ENCODE measurements at places on chromosomes 4 and X.

DNA sequence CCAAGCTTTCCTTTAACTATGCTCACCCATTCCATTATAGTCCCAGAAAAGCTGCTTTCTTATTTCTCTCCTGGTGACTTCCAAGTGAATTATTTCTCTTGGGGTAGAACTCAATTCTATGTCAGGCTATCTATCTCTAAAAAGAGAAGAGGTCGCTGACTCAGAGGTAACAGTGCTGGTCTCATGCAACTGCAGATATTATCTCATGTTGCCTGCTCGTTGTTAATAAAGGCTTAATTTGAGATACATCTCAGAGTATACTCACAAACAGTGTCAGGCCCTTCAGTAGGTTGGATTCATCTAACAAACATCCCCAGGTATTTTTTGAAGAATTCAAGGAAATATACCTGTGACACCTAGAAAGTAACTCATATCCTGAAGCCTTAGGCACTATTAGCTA lies 2.7 kb downstream of the TMEM154 start:
- DNase-seq, result no peak

GRCh38 chr4:154433543-154433942 lies 58.1 kb downstream of the DCHS2 start:
- no peak for DNase-seq

DNA sequence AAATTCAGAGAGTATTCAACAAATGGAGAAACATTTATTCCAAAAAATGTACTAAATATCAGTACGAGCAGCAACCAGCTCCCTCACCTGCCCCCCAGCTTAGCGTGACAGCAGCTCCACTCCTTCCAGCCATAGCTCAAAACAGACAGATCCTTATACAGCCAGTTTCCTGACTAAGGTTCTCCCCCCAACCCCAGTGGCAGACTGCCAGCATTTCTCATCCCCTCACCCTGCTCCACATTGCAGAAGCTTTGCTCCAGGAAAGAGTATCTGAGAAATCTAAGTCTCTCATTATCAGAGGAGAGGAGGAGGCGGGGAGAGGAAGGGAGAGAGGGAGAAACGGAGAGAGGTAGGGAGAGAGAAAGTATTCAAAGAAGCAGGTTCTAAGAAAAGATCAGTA lies 53.3 kb upstream of the PASD1 start:
- DNase-seq, result no peak

DNA sequence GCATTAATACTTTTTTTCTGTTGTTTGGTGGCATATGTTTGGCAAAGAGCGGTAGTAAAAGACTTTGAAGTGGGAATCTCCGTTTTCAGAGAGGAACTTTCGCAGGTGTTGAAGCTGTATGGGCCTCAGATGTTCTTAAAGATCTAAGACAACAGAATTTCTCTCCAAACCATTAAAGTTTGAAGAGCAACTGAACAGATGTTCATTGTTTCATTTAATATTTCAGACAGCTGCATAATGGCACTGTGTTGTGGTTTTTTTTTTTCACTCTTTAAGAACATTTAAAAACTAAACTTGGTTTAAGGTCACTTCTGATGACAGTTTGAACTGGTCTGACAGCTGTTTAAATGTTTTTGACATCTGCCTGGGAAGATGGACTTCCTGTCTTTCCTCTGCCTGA lies 882.7 kb upstream of the PCDH10 start:
- no peak for DNase-seq

DNA sequence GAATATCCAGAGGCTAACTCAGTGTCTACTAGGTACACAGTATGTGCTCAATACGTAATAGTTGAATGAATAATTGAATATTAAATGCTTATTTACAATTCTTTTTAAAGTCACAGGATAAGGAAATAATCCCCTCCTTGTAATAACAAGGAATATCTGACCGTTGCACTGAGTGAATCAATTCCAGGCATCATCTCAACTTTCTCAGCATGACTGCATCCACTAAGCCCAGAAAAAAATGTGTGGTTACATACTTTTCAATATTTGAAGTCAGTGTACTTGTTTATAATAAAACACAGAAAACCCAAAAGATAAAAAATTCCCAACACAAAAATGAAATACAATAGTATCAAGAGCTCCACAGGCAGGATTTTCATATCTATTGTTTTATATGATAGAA lies 105.4 kb downstream of the TMEM144 start:
- no peak for DNase-seq

DNA sequence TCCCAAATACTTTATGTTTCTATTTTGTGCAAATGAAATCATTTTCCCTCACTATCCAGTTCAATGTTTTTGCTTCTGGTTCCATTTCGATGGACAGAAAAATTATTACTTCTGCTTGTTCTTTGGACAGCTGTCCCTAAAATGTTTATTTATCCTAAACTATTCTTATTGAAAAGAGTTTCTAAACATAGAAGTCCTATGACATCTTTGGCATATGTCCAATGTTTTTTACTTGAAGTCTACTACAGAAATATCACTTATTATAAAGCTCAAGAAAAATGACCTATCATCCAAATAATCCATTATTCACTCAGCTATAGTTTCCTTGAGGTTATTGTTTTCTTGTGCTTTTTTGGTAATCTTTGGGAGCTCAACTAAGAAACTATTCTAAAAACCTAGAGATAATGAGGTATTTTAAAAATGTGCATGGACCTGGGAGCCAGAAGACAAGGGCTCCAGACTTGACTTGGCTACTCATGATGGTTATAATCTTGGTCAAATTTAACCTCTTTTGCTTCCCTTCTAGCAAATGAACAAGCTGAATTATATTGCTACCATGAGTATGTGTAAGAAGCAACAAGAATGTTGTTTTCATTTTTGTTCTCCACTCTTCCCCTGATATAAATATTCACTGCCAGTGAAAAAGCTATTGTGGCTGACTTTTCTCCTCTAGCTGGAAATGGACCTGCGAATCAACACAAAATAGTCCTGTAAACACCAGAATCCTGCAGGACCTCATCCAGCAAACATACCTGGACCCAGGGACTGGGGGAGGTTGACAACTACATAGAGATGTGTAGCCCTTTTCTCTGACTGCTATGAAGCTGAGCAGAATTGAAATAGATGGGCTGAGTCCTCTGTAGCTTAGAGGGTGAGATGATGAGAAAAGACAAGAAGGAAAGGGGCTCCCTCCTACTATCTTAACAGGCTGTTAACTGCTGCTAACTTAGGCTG lies 137.4 kb downstream of the FRYL start:
- DNase-seq, result no peak

- no peak for DNase-seq
These were observed 1712.5 kb downstream of the C4orf33 start for GRCh38 chr4:130808492-130808891.

DNA sequence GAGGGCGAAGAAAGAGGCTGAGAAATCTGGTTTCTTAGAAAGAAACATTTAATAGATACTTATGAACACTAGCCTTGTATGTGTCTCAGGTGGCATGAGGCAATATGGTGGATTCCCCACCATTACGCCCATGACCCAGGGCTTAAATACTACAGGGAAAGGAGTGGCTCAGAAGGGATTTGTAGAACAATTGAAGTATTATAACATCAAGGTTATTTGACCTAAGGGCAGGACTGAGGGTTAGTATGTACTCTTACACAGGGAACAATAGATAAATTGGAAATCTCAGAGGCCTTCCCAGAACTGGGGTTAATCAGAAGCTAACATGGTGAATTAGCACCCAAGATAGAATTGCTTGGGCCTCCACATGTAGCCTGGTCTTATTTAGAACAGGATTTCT lies 11.0 kb upstream of the USP46 start:
- no peak for DNase-seq

DNA sequence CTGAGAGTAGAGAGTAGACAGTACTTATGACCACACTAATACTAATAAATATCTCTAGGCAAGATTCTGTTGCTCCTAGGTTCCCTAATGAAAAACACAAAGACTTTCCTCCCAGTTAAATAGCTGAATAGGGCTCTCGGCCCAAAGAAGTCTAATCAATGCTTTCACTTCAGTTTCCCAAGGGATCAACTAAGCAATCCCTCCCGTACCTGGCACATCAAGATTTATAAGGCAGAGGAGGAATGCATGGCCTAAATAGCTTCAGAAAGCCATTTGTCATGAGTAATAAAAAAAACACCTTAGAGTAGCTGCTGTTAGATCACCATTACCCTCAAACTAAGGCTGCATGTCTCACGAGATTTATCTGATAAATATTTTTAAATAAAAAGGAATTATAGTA lies 56.8 kb upstream of the EXOC1L start:
- no peak for DNase-seq

DNA sequence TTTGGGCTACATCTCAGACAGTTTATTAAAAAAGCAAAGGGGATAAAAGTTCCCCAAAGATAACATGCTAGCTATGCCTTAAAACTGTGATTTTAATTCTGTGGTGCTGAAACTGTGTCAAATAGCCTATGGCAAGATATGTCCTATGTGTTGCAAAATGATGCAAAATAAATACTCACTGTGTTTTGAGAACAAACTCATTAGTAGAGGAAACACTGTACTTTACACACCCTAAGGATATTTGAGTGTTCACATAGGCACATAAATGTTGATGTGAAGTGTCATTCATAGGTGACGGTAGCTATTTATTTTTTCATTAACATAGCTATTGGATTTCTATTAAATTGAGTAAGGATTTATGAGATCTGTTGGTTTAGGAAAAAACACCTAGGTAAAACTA lies 351.9 kb downstream of the FAT4 start:
- DNase-seq, result no peak

- peak; percentile 30 for DNase-seq
These were observed 125.2 kb downstream of the STIM2 start for GRCh38 chr4:26985873-26986272.

GRCh38 chr4:52032005-52032404 lies 6.1 kb downstream of the SGCB start:
- DNase-seq, result peak; percentile 17

DNA sequence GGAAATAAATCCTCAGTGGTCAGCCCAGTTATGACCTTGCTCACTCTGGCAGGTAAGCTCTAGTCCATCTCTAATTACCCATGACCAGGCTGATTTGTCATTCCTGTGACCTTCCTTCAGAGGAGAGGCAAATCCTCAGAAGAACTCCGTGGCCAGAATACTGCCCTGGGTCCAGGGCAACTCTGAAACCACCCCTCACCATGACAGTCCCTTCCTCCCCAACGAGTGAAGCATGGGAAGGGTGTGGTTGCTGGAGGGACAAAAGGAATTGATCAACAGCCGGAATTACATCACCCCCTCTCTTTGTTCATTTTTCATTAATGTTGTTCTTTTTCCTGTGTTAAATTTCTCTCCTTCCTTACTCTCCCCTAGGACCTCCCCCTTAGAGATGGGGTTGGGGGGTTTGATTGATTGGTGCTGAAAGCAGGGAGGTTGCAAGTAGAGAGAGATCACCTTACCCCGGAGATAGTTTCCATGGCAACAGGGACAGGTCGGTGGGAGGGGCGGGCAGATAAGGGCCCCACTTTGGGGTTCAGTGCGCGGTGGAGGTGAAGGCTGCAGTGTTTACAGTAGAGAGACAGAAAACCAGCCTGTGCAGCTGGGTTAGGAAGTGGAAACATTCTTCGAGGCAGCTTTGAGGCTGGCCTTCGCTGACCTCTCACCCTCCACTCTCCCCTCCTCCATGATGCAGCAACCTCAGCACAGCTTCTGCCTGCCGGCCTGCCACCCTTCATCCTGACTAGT lies 647.4 kb downstream of the BCOR start:
- no peak for DNase-seq

GRCh38 chr4:83208371-83209365 lies 75.9 kb downstream of the COQ2 start:
- DNase-seq, result no peak

DNA sequence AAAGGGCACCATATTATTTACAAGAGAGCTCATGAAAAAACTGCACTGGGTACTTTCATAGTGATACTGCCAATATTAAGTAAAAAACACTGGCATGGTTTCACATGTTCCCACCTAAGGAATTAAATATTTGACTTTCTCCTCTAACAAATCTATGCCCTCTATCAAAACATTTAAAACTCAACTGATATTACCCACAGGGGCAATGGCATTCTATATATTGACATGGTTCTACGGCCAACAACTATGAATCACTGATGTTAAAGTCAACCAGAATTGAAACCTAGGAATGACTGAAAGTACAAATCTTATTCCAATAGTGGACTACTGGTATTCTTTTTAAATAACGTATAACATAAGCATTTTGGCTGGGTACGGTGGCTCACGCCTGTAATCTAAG lies 28.2 kb downstream of the PHKA2 start:
- no peak for DNase-seq

DNA sequence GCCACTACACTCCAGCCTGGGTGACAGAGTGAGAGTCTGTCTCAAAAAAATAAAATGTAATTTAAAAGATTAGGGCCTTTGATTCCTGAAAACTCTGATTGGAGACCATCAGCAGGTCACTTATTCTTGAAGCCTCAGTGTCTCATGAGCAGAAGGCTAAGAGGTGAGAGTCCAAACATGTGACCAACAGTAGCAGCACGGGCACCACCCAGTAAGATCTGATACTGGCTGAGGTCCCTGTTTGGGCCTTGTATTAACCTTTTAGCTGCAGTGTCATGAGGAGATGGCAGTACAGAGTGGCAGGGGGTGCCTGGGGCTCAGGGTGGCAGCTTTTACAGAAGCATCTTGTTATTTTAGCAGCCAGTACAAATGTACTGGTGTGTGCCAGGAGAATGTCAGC lies 89.3 kb downstream of the FHDC1 start:
- no peak for DNase-seq

GRCh38 chr4:159227984-159228383 lies 125.1 kb downstream of the RAPGEF2 start:
- DNase-seq, result no peak

GRCh38 chr4:182066037-182066436 lies 177.2 kb upstream of the TENM3 start:
- no peak for DNase-seq

DNA sequence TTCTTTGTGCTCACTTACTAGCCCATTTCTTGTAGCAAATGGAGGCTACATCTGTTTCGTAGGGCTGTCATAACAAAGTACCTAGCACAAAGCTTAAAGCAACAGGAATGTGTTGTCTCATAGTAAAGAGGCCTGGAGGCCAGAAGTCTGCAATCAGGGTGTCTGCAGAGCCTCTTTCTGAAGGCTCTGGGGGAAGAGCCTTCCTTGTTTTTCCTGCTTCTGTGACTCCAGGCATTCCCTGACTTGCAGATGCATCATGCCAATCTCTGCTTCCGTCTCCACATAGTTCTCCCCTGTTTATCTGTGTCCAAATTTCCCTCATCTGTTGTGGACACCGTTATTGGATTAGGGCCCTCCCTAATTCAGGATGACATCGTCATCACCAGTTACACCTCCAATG lies 67.1 kb downstream of the SHROOM2 start:
- no peak for DNase-seq

GRCh38 chr4:77384094-77384493 lies 221.5 kb upstream of the CXCL13 start:
- no peak for DNase-seq

GRCh38 chr4:37793562-37793961 lies 32.9 kb upstream of the PGM2 start:
- peak; percentile 61 for DNase-seq

DNA sequence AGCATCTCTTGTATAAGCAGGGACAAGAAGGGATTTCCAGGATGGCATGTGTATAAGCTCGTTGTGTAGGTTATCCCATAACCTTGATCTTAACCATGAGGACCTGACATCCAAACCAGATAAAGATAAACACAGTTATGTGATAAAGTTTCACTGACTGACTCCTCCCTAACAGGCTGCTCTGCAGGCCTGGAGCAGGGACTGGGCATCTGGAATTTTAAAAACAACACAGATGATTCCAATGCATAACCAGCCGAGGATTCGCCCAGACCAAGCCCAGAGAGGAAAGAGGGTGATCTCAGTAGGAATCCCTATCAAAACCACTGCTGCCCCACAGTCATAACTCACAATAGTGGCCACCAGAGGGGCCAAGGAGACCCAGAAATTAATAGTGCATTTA lies 22.7 kb downstream of the KLF3 start:
- DNase-seq, result no peak

GRCh38 chr4:11471618-11472017 lies 42.9 kb upstream of the HS3ST1 start:
- peak; percentile 62 for DNase-seq
